ENCODE measurements at places on chromosomes 7 and 10. TPM values are rescaled to one million over a fixed set of nuclear protein-coding genes. Genes with fewer than 3 reads are reported as not detected.

DNA sequence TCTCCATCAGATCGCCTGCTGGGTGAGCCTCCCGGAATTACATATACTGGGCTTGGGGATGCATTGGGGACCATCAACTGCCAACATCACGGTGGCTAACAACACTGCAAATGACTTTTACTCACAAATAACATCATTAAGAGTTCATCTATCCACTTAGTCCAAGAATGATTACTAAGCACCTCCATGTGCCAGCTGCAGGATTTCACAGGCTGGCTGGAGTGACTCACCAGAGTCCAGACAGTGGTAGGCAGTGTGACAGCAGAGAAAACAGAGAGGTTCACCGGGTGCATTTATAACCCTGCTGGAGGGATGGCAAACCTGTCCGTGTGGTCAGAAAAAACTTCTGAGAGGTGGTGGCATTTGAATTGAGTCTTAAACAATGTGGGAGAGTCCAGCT lies 3.2 kb upstream of the IGFBP3 start:
- no peak for DNase-seq

- no peak for DNase-seq
Measured at GRCh38 chr10:55233505-55233904, 432.5 kb upstream of the PCDH15 start.

NUTM2A gene
- 0.69 TPM for total RNA-seq

- DNase-seq: no peak
Measured at GRCh38 chr7:22860337-22860736, 37.7 kb upstream of the TOMM7 start.

- DNase-seq: no peak
Measured at GRCh38 chr7:101420436-101420835, 57.8 kb downstream of the COL26A1 start.

OR2A12 gene
- total RNA-seq: not detected

- DNase-seq: no peak
Measured at GRCh38 chr7:152014722-152015121, 10.8 kb upstream of the GALNT11 start.

DNA sequence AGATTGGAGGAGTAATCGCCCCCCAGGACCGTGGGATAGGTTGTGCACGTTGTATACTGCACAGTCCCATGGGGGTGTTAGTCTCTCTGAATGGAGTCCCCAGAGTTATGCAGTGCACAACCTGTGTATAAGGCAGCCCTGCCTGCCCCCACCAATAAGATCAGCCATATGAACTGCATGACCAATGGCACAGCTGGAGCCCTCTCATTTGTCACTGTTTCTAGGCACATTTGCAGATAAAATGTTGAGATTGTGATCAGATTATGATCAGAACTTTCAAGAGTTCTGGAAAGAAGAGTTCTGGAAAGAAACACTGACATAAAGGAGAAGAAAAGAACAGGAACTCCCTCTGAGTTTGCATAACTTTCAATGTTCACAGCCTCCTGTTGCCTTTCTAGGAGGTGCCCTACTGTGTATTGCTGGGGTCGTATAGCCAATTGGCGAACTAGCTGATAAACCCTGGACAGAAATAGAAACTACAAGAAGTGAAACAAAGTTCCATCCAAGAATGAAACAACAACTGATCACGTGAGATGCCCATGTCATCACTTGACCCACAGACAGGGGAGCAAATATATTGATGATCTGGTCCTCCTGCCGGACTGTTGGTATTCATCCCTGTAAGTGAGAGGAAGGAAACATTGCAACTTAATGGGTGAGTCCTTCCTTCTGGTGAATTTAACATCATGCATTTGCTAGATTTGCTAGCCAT lies 49.6 kb upstream of the TOMM7 start:
- DNase-seq: no peak

DNA sequence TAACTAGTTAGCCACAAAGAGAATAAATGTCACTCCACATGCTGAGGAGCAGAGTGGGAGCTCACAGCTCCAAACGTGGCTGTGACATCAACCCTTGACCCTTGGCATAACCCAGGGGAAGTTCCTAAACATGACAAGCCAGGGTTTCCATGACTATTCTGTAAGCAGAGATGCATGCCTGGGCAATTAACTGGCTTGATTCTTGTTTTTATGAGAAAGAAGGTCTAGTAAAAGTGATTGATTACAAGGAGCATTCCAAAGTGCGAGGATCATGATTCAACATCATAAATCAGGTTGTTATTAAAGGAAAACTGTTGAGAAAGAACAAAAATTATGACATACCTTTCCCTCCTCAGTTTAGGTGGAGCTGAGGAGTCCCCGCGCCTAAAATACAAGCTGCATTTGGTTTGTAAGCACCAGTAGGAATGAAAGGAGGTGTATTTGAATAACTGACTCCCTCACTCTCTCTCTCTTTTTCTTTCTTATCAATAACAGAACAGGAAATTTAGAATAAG lies 108.4 kb downstream of the SFMBT2 start:
- peak; percentile 62 for DNase-seq

- DNase-seq: no peak
Measured at GRCh38 chr7:65457705-65458104, 84.0 kb downstream of the ZNF92 start.

Measured in urinary bladder (tissue), 4 donors.